ENCODE measurements at places on chromosomes 3 and 15.

- peak; percentile 7 for DNase-seq
Measured at GRCh38 chr3:57910990-57911389, 97.2 kb upstream of the FLNB start.

DNA sequence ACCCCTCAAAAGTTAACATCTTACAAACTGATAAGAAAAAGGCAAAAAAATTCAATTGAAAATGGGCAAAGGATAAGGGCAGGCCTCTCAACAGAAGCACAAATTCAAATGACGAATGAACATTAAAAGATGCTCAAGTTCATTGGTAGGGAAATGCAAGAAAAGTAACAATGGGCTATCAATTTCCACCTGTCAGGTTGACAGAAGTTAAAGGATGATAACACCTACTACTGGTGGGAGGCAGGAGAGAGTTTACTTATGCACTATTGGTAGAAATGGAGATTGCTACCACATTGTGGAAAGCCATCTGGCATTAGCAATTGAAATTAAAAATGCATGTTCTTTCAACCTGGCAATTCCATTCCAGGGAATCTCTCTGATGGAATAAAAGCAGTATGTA is 35.6 kb upstream of the TNFAIP8L3 start:
- DNase-seq: no peak

DNA sequence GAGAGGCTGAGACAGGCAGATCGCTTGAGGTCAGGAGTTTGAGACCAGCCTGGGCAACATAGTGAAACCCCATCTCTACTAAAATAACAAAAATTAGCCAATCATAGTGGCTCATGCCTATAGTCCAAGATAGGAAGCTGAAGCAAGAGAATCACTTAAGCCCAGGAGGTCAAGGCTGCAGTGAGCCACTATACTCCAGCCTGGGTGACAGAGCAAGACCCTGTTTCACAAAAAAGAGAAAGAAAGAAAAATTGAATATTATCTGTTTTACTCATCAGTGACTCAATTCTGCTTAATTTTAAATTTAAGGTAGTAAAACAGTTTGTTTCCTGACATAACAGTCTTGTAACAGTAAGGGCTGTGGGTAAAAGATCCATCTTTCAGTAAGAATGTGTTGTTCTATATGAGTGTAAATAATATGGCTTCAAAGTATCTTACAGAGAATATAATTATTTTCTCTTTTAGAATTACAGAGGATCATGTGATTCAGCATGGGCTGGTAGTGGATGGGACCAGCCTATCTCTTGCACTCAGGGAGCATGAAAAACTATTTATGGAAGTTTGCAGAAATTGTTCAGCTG is 85.8 kb downstream of the ATP11B start:
- DNase-seq: no peak

- DNase-seq: no peak
Measured at GRCh38 chr3:141326123-141326522, 42.2 kb upstream of the ZBTB38 start.

GRCh38 chr3:8982509-8982908 is 19.2 kb upstream of the RAD18 start:
- no peak for DNase-seq

- DNase-seq: no peak
Measured at GRCh38 chr3:124373524-124373923, 356.7 kb upstream of the UMPS start.

- no peak for DNase-seq
Measured at GRCh38 chr3:17176757-17177156, 292.0 kb downstream of the PLCL2 start.

DNA sequence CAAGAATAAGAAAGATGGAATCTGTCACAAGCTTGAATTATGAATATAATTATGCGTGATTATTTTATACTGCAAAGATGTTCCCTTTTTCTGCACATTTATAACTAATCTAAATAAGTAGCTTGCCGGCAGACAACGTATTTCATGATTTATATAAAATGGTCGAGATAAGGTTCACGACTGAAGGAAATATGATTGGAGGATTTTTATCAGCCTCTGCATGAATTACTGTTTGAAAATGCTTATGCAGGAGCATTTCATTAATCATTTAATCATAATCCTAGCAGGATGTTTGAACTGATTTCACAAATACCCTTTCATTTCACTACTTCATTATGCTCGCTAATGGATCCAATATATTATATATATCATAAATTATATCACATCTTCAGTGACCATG is 580.0 kb downstream of the FOXP1 start:
- no peak for DNase-seq

DNA sequence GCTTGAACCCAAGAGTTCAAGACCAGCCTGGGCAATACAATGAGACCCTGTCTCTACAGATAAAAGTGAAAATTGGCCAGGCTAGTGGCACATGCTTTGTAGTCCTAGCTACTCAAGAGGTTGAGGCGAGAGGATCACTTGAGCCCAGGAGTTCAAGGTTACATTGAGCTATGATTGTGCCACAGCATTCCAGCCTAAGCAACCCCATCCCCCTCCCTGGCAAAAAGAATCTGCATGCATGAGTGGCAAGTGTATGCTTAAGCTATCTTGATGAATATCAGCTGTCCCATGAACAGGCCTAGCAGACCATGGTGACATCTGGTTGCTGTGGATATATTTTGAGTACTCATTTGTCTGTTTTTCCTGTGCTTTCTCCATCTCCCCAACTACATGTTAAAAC is 4.7 kb downstream of the ATRIP start:
- no peak for DNase-seq

DNA sequence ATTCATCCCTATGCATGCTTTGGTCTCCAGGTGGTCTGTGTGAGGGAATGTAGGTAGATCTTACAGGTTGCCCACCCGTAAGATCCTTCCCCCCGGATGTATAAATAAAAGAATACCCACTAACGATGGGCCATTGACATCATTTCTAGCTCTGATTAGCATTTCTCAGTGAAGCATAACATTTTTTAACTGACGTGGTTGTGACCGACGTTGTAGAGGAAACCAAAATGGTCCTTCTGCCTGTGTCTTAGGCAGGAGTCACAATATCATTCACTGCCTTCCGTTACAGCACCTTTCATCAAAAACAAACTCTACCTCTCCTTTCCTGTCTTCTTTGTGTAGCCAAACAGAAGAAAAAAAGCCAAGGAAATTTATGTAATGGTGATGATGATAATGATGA is 27.3 kb upstream of the UMPS start:
- DNase-seq: no peak

DNA sequence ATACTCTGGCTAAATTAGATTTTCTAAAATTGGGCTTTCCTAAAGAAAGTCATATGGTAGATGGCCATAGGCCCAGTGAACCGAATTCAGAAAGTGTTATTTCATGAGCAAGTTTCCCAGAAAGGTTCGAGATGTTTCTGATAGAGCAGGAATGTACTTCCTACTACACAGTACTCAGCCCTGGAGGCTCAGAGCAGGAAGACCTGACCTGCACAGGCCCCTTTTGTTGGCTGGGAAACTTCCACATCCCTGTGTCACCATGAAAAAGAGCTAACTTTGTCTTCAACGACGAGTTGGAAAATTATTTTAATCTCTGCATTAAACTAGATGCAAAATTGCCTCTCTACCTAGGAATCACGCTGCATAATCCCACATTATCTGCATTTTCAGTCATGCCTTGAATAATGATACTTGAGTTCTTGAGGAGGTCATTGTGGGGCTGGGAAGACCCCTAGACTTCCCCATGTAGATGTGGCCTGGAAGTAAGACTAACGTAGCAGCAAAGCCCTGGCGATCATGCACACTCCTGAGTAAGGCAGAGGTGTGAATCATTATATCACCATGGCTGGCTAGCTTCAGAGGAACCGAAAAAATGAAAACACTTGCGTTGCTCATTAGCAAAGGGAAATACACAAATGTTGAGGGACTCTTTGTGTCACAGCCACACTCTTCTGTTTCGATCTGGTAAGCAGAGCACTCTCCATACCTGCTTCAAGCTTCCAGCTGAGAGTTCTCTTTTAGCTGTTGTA is 47.1 kb downstream of the CMTM7 start:
- DNase-seq: no peak

DNA sequence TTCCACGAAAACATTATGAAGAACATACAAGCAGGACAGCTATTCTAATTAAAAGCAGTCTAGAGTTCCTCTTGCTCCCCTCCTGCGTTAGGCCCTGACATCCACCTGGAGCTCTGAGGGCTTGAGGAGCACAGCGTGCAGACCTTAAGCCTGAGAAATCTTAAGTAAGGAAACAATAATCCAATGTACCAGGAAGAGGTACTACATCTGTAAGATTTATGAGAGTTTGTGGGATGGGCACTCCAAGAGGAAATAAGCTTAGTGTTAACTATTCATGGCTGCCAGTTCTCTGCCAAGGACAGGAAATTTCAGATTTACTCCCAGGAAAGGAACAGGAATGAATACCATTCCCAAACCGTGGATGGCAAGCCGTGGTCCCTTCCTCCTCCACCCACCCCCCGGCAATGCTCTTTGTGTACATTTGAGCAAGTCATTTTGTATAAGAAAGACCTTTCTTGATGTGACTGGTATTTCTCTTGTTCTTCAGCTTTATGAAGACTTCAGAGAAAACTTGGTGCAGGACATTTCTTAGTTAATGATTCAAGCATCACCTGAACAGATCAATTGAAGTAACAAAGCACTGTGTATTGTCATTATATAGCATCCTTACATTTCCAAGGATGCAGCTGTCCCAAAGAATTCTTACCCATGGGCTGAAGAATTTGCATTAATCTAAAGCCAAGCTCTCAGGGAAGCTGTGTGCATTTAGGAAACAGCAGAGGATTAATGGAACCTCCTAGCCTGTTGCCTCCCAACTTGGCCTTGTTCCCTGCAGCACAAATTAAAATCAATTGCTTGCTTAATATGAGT is 28.8 kb upstream of the VILL start:
- no peak for DNase-seq

DNA sequence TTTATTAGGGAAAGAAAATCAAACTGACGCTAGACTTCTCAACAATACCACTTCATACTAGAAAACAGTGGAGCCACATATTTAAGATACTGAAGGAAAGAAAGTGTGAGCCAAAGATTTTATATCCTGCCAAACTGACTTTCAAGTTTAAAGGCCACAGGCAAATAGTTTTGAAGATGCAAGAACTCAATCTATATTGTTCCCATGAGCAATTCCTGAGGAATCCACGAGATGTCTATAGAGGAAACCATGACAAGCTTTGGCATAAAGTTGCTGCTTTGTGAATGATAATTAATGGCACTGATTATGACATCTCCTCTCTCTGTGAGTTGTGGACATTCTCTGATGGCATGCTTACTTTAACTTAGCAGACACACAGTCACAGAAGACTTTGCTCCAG is 276.1 kb upstream of the GOLGA6L4 start:
- DNase-seq: no peak

DNA sequence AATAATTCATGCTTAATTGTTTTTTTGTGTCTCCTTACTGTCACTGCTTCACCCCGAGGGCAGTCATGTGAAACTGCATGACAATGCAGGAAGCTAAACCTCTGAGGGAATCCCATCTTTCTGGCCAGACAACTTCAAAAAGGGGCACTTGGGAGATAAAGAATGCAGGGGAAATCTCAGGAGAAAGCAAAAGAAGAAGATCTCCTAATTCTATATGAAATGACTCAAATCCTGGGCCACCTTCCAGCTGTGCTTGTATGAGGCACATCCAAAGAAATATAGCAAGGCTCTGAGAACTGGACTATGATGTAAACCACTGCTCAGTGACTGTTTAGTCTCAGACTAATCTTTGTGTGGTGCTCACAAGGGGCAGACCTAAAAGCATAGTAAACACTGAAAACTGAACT is 22.6 kb upstream of the UMPS start:
- DNase-seq: no peak

- DNase-seq: no peak
Measured at GRCh38 chr15:39685999-39686613, 96.5 kb downstream of the FSIP1 start.

GRCh38 chr15:100022806-100023205 is 289.6 kb upstream of the LYSMD4 start:
- no peak for DNase-seq

- DNase-seq: no peak
Measured at GRCh38 chr3:35044190-35044589, 595.1 kb upstream of the ARPP21 start.

DNA sequence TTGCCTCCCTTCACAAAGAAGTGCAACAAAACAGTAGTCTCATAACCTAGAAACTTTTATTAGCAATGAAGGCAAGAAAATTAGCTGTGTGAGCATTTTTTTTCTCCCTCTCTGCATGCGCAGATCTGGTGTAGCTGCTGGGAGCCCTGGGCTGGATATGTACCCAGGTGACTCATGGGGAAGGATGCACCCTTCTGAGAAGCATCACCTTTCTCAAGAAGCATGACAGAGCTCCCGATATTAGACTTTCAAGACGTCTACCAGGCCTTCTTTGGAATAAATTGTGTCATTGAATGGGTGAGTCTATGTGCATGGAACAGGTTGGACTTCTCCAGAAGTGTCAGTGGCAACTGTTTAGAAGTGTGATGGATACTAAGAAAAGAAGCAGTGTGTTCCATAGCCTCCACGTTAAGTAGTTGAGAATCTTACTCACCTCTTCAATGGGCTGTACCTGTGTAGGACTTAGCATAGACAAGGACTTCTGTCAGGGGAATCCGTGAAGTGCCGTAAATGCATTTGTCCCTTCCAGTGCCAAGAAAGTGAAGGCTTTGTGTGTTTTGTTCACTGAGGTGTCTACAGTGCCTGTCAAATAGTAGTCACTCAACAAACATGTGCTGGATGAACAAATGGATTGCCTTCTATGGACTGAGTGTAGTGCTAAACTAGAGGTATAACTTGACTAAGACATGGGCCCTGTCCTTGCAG is 47.7 kb upstream of the RASGRP1 start:
- peak; percentile 20 for DNase-seq

GRCh38 chr15:57609805-57610529 is 18.3 kb downstream of the MYZAP start:
- no peak for DNase-seq

DNA sequence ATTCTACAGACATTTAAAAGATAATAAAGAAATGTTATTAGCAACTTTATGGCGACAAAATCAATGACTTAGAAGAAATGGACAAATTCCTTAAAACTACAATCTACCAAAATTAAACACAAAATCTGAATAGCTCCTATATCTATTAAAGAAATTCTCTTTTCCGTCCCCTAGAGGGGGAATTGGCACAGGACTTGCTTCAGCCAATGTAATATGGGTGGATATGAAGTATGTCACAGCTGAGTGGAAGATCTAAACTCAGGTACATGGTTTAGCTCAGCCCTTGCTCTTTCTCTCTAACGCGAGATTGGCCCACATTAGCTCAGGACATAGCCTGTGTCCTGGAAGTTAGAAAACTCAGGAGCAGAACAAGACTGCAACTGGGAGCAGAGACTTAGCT is 79.3 kb downstream of the DNAH12 start:
- DNase-seq: no peak

- no peak for DNase-seq
Measured at GRCh38 chr3:64687781-64688604, at the start of gene ADAMTS9. TSS of gene ADAMTS9 (minus strand) at chr3:64688000. CDS start at chr3:64687657, 343 bp downstream.
